ENCODE measurements at places on chromosomes 6 and 20. TPM values are rescaled to one million over a fixed set of nuclear protein-coding genes. Genes with fewer than 3 reads are reported as not detected.

The ULBP1 gene
- 1.2 TPM for total RNA-seq

GRCh38 chr6:38542031-38542430 is 97.7 kb downstream of the BTBD9 start:
- H3K27ac ChIP-seq = no peak overlapping the region
- DNase-seq = no peak

DNA sequence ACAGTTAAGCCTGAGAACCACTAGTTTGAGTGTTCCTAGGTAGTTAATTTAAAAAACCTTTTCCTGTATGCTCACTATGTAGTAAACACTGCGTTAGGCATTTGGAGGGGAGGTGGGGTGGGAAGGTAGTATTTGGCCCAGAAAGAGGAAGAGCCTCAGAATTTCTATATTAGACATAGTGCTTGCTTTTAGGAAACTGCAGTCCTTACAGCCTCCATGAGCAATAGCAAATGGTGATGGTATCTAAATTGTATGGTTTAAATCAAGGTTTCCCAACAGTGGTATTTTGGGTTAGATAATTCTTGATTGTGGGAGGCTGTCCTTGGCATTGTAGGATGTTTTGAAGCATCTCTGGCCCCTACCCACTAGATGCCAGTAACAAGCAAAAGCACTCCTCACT is 61.5 kb upstream of the RIPOR2 start:
- H3K4me1 ChIP-seq = no peaks in the 10 kb centered on the region
- no peaks in the 10 kb centered on the region for H3K27me3 ChIP-seq
- H3K27ac ChIP-seq = peak overlapping the region; percentile 11
- H3K4me3 ChIP-seq = no peak overlapping the region

DNA sequence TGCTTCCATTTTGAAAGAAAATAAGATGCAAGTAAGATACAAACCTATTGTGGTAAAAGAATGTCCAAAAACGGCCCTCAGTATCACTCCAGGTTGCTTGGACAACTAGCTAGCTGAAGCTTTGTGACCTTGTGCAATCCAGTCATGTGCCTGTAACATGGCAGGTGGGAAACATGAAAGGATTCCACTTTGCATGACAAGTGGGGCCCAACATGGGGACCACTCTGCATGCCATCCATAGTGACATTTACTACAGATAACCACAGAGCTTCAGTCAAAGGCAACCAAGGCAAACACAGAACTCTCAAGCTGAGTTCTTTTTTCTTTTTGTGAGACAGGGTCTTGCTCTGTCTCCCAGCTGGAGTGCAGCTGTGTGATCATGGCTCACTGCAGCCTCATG is 15.8 kb upstream of the FBXO9 start:
- H3K27ac ChIP-seq = no peak overlapping the region
- H3K36me3 ChIP-seq = no peaks in the 10 kb centered on the region
- DNase-seq = no peak
- no peak overlapping the region for H3K4me3 ChIP-seq
- H3K4me1 ChIP-seq = no peaks in the 10 kb centered on the region
